ENCODE measurements at places on chromosomes 2 and 18.

DNA sequence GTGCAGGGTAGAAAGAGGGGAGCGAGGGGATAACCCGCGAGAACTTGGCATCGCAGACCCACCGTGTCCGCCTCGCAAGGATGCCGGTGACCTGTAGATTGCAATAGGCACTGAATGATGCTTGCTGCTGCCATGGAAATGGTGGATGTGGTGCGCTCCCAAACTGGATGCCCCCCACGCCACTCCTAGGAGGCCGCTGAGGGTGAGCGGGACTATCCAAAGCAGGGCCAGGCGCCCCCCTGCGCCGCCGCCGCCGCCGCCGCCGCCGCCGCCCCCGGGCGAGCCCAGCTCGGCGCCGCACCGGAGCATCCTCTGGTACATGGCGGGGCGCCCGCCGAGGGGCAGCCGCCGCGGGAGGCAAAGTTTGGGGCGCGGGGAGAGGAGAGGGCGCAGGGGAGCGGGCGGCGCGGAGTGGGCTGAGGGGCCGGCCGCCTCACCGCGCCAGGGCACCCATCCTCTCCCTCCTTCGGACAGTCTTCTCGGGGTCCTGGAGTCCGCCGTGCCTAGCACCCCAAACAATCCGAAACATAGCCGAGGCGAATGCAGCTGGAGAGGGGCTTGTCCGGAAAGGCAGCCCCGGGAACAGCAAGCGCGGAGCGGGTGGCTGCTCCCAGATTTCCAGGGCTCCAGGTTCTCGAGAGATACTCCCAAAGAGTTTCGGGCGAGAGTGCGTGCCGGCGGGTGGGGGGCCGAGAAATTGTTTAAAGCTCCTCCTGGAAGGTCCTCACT lies 685.1 kb downstream of the NRXN1 start:
- DNase-seq, result no peak

GRCh38 chr18:31739651-31740050 lies 21.0 kb downstream of the SLC25A52 start:
- no peak for DNase-seq

DNA sequence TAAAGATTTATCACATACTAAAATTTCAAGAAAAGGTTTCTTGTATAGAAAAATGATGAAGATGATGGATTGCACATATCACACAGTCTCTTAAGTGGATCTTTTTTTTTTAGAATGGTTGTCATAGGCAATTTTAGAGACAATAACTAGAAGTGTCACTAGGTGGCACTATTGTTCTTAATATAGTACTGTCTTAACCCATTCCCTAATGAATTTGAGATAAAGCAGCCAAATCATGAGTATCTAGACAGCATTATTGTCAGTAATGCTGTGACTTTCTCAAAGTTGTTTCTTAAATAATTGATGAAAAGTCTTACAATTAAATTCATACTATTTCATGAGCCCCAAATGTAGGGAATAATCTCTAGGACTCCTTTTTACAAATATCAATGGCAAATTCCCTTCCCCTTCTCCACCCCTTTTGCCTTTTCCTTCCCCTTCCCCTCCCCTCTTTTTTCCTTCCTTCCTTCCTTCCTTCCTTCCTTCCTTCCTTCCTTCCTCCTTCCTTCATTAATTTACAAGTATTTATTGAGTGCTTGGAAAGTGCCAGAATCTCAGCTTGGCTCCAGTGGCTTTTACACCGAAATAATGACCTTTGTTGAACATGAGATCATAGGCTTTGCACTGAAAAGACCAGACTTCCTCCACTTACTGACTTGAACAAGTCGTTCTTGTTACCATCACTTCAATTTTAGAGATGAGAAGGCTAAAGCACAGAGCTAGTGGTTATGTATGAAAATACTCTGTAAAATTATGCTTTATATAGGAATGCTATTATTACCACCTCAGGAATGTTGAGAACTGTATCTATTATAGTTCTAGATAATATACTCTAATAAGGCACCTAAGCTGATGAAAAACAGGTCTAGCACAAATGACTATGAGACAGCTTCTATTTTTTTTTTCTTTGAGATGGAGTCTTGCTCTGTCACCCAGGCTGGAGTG lies 19.8 kb downstream of the MYL12B start:
- DNase-seq, result no peak

- no peak for DNase-seq
Measured at GRCh38 chr2:161141033-161141432, 19.2 kb upstream of the TANK start.

- DNase-seq, result no peak
Measured at GRCh38 chr2:239865059-239865639, 160.0 kb downstream of the NDUFA10 start.

- no peak for DNase-seq
Measured at GRCh38 chr2:113142290-113142689, 14.9 kb downstream of the IL1RN start.

DNA sequence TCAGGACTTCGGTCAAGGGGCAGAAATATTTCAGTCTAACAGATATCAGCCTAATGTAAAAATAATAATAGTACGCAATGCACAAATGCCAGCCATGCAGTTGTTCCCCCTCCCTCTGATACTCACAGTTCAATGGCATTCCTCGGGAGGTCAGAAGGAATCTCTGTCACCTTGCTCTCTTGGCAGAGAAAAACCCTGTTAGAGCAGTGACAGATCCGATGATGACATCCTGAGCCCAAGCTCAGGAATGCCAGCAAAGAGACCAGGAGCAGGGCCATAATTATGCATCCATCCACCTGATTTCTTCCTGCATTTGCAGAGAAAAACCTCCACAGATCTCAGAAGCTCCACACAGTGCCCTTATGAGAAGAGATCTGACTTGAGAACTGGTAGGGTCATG lies at the start of gene FSHR:
TSS of gene FSHR (minus strand) at position 376 of the 400 bp plus-strand sequence. CDS start at position 278, 98 bp downstream.
- DNase-seq, result no peak

DNA sequence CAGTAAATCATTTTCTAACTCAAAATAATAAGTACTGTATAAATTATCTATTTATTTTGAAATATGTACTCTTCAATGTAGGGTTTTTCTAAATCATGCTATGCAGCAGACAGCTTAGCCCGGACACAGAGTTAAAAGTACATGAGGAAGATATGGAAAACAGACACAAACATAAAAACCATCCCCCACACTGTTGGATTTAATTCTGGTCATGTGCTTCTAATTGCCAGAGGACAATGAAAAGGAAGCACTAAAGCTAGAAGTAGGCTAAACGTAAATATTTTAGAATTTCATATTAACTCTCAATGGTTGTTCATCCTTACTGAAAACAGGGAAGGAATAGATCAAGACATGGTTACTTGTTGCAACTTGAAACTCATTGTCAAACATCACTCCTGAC lies 420.7 kb downstream of the ERBB4 start:
- no peak for DNase-seq

DNA sequence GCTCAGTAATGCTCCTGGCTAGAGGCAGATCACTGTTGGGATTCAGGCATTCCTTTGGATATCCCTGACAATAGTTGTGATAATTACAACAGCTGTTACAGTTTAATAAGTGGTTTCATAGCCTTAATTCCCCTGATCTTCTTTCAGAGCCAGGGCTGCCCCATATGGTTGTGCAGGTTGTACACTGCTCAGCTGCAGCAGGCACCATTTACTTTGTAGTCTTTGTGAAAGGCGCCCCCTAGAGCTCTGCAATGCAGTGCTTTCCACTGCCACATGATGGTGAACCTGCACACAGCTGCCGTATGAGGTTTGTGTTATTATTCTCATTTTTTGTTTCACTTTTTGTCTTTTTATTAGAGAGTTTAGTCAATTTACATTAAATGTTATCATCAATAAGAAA lies 239.1 kb downstream of the KCNS3 start:
- DNase-seq, result no peak

- no peak for DNase-seq
Measured at GRCh38 chr2:71882236-71882946, 265.3 kb downstream of the CYP26B1 start.

DNA sequence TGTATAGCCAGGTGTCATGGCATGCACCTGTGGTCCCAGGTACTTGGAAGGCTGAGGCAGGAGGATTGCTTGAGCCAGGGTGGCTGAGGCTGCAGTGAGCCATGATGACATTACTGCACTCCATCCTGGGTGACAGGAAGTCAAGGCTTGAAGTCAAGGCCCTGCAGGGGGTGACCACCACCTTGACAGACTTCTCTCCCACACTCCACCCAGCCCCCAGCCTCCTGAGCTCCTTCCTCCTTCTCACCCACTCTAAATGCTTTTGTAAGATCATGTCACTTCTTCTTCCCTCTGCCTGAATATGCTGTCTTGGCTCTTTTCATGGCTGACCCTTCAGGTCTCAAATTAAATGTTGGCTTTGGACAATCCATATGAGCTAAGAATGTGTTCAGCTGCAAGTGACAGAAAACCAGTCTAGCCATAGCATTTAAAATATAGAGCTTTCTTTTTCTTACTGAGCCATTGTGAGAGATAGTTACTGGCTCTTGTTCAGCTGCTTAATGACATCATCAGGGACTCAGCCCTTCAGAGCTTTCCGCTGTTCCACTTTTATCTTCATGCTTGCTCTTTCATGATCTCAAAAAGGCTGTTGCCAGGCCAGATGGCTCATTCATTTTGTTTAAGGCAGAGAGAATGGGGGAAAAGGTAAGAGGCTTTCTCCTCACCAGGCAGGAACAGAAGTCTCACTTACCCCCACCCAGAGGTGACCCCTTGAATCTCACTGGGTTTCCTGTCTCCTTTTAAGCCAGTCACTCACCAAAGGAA lies 36.7 kb upstream of the TTC39C start:
- DNase-seq, result no peak

GRCh38 chr2:196252408-196253115 lies 81.2 kb upstream of the STK17B start:
- no peak for DNase-seq

DNA sequence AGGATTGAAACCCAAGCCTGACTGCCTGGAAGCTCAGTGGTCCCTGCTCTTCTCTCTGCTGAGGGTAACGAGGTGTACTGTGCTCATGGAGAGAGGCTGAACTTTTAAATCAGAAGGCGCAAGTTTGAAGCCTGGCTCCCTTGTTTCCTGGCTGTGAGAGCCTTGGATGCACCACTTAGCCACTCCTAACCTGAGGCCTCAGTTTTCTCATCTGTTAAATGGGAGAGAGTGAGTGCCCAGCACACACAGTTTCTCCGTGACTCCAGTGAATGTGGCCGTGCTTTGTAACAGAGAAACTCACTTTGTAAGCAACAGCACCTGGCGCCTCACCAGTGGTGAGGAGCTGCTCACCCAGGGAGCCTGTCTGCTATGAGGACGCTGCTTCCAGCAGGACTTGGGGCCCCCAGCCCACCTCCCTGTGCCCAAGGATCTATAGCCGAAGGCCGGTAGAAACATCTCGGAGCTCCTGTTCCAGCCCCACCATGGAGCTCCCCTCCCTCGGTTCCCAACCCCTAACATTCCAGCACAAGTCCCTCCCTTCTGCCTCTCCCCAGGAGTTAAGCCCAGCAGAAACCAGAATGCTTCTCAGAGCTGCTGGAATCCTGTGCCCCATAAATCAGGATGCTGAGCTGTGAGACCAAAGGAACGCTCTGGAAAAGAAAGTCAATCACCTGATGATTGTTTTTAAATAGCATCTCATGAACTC lies 20.3 kb upstream of the KCNK3 start:
- DNase-seq, result no peak

DNA sequence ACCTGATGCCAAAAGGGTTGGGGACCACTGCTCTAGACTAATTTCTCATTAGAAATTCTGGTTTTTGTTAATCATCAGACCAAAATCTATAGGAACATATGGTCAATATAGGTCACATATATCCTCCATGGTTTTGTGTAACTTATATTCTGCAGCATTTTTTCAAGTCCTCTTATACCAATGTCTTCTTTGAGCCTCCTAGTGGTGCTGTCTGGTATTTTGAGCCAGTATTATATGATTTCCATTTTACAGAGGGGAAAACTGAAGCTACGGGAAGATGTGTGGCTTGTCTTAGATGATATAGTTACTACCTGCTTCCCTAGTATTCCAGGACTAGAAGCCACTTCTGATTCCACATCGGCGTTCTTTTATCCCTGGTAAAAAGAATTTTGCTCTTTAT lies 13.8 kb downstream of the MAPK4 start:
- DNase-seq, result no peak

DNA sequence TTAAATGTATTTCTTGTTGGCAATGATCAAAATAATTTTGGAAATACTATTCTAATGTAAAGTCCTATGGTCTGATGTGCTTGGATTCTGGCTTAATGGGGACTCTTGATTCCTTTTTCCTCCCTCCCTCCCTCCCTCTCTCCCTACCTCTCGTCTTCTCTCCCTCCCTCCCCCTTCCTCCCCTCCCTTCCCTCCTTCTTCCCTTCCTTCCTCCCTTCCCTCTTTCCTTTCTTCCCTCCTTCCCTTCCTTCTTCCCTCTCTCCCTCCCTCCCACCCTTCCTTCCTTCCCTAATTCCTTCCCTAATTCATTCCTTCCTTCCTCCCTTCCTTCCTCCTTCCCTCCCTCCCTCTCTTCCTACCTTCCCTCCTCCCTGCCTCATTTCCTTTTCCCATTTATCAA lies 19.9 kb upstream of the NCKAP5 start:
- DNase-seq, result no peak

DNA sequence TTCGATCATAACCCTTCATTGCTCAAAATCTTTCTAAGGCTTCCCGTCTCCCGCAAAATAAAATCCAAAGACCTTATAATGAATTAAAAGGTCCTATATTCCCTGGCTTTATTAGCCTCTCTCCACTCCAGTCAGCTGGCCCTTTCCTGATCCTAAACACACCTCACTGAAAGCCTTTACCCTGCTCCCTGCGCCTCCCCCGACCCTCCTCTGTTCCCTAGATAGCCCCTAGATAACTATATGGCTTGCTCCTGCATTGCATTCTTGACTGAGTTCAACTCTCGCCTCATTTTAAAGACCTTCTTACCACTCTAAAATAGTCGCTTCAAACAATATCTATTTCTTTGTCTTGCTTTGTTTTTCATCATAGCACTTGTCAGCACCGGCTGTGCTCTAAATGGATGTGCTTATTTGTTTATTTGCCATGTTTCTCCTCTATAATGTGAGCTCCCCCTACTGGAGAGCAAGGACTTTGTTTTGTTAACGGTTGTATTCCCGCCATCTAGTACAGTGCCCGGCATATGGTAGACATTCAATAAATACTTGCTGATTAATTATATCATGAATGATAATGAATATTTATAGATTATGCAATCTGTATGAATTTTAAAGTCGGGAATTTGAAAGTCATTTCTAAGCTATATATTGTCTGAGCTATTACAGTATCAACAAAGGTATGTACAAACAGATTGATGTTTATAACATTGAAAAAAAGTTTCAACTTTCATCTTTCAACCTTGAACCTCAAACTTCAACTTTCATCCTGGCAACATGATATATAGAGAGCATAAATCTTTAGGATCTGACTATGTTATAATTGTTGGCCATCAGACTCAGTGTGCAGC lies 32.4 kb upstream of the VIT start:
- no peak for DNase-seq

DNA sequence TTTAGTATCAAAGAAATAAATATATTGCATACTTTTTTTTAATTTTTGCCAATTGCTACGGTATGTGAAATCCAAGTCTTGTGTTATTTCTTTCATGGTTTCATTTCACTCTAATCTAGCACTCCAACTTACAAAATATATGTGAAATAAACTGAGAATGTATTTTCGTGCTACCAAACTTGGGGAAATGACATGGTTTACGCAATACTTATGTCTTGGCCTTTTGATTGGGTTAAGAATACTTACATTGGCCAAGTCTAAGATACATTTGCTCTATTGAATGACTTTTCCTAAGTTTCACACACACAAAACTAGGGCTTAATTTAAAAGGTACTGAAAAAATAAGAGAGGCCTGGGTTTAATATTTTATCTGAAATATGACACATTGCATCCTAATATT lies 80.5 kb downstream of the VRK2 start:
- DNase-seq, result no peak

All from occipital lobe (tissue), 3 donors.